NCI-H1092 treated with DMSO at 0.1 percent for 48 hours (cell line): ENCODE measurements at places on chromosomes 3 and 15.

- DNase-seq: no peak
Observed at GRCh38 chr15:24835301-24835700, 119.5 kb upstream of the SNRPN start.

DNA sequence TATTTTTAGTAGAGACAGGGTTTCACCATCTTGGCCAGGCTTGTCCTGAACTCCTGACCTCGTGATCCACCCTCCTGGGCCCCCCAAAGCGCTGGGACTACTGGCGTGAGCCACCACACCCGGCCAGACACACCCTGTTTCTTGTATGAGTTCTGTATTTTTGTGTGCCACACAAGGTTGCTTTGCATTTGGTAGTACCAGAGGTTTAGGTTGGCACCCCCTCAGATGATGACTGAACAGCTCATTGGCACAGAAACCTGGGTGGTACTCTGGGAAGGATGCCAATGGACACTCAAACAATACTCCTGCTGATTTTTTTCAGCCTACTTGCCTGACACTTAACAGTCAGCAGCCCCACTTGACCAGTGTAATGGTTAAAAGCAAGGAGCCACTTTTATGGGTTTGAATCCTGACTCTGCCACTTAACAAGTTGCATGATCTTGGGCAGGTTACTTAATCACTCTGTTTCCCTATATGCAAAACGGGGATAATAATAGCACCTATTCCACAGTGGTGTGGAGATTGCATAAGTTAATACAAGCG, 39.2 kb upstream of the BCL2A1 start:
- DNase-seq: peak; percentile 79

GRCh38 chr3:157368171-157368570, 68.5 kb upstream of the PTX3 start:
- DNase-seq: no peak

DNA sequence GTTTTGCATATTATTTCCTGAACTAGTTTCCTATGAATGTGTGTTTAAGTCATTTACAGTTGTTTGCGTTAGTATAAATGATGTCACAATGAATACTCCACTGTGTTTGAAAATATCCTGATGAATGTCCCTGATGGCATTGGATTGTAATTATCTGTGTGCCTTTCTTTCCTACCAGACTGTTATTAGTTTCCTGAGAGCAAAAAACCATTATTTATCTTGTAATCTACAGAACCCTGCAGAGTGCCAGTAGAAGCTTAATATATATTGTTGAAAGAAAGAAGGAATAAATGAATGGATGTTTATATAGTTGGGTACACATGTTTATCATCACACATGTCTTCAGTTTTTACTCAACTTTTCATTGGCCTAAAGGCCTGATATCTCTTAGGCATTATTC, 312.6 kb downstream of the AGBL1 start:
- DNase-seq: no peak

GRCh38 chr3:72081471-72082185, 296.7 kb upstream of the PROK2 start:
- DNase-seq: no peak

DNA sequence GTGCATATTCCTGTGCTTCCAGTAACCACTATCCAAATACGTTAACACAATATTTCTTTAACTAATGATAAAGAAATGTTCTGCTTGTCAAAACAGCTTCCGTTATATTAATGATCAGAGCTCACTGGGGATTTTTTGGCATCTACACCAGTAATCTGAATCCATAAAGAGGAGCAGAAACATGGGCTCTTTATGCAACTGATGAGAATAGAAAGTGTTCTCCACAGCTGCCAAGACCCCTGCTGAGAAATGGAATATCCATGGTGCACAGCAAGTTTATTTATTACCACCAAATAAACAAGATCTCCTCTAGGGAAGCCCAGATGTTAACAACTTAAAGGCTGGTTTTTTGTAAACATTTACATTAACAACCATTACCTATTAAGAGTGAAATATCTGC, 54.5 kb downstream of the ALDH1A2 start:
- DNase-seq: peak; percentile 1

- DNase-seq: no peak
Observed at GRCh38 chr15:36881516-36881915, 218.8 kb downstream of the MEIS2 start.

GRCh38 chr3:58521917-58522631, 14.9 kb downstream of the ACOX2 start:
- DNase-seq: no peak

- DNase-seq: peak; percentile 89
Observed at GRCh38 chr15:32677238-32677750, 35.8 kb downstream of the SCG5 start.

GRCh38 chr15:57356636-57357035, 19.7 kb upstream of the CGNL1 start:
- no peak for DNase-seq

DNA sequence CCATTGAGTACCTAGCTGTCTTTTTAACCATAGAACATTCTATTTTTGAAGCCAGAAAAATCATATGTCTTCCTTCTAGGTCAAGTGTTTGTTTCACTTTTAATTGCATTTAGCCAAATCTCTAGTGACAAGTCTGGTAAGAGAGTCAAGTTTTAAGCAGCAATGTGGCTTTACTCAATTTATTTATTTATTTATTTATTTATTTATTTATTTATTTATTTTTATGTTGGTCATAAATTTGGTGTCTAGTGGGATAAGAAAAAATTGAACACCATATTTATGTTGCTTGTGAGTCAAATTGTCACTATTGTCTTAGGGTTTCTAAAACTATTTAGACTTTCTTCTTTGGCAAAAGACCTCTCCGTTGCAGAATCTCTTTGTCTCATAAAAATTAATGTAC, 174.5 kb upstream of the BCHE start:
- DNase-seq: no peak

- no peak for DNase-seq
Observed at GRCh38 chr3:20537234-20537633, 351.2 kb upstream of the SGO1 start.

DNA sequence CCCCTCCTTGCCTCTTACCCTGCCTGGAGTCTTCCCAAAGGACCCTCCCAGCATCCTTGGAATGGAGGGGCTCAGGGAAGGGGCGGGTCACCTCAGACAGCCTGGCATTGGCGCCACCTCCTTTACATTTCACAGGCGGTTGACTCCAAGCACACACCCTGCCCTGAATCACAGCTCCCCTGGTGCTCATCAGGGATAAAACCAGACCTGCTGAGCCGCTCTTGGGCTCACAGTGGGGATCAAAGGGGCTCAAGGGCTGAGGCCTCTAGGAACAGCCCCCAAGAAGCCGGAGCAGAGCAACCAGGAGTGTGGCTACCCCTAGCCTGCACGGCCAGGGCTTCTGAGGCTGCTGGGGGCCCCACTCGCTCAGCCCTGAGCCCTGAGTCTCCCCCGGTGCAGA, 16.6 kb downstream of the LINGO1 start:
- no peak for DNase-seq

DNA sequence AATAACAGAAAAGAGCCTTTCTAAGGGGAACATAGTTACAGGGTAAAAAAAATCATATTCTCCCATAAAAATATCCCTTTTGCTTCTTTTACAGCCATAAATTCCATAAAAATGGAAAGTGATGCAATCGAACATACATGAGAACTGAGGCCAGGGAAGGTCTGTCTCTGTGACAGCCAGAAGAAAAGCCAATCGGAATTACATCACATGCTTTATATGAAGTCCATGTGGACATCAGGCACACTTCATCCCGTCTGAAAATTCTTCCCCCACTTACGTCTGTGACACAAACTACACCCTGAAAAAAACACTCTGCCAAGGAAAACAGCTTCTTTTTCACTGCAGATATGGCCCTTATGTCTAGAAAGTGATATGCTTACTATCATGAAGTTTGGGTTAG, 323.5 kb downstream of the ERC2 start:
- DNase-seq: no peak

DNA sequence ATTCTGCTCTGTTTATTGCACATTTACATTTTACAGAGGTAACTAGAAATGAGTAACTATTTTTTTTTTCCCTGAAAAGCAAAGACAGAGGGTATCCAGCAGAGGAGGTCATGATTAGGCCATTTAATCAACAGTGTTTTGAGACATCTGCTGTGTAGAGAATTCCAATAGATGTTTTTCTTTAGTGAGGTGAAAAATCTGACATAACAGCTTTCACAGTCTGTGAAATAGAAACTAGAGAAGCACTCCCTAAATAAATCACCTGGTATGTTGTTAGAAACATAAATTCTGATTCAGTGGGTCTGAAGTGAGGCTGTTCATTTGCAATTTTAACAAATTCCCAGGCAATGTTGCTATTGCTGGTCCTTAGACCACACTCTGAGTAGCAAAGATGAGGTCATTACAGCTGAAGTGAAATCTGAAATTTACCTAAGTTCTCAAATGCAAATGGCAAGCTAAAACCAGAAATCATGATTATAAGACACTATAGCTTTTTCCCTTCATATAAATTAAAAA, 329.2 kb upstream of the LRRC3B start:
- no peak for DNase-seq

DNA sequence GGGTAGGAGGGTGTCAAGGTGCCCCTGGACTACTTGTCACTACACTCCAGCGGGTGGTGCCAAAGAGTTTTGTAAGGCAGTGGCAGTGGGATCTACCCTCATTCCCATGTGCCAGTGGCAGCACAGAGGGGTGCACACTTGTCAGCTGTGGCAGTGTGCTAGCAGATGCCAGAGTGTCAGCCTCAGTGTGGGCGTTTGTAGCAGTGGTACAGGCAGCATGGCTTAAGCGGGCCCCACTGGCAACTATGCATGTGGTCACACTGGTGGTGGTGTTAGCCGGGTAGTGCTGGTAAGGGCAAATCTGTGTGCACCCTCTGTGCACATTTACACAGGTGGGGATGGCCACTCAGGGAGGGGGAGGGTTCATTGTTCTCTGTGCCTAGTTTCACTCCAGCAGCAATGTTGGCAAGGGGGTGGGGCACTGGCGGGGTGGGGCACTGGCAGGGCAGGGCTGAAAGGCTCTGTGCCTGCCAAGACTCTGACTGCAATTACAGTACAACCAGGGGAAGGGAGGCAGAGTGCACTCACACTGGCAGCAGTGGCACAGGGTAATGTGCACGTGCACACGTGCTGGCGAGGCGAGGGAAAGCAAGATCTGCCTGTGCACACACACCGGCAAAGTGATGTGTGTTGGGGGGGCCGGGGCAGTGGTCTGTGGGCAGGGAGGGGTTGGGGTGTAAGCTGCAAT, 31.8 kb downstream of the MYO9A start:
- no peak for DNase-seq

- DNase-seq: no peak
Observed at GRCh38 chr3:72724070-72724469, 124.2 kb downstream of the SHQ1 start.

GRCh38 chr3:140319739-140320138, 358.1 kb upstream of the TRIM42 start:
- DNase-seq: no peak

GRCh38 chr3:146241523-146242240, 9.2 kb downstream of the PLSCR4 start:
- DNase-seq: no peak

DNA sequence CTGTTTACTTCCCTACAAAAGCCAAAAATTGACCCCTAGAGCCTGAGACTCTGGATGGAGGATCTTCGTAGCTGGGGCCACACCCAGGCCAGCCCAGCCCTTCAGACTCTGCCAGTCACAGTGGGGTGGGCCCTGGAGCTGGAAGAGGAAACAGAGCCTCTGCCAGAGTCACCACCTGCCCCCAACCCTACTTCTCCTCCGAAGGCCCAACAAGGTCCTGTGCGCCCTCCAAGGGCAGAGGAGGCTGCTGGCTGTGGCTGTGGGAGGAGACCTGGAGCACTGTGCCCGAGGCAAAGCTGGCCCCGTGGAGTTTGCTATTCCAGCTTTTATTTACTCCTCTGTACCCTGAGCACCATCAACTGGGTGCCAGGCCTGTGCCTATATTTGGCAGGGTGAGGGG, 19.0 kb downstream of the CISH start:
- DNase-seq: no peak

DNA sequence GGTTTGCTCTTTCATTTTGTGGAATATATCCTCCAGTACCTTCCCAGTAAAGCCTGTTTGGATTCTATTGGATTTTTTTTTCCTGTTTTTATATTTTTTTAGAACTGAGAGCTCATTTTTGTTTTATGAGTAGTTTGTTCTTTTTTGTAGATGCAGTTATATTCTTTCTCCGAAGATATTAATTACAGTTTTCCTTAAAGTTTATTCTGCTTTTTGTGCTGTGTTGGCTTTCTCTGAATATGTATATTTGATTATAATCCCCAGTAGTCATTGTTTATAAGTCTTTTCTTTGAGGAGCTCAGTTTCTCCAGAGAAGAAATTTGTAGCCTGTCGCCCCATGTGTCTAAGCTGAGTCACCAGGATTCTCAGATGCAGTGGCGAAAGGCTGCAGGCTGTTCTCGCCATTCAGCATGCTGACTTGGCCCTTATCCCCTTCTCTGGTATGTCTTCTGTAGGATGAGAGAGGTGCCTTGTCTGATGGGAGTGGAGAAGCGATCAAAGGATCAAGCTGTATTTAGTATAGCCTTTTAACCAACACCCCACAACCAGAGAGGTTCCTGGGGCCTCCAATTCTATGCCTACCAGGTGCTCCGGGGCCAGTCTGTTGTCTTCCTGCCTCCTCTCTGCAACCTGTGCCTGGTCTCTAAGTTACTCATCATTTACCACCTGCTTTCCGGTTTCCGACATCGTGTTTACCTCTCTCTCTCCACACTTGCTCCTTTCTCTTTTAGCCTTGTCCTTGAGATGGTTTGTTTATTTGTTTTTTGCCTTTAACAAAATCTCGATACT, 31.7 kb upstream of the MFSD1 start:
- no peak for DNase-seq

DNA sequence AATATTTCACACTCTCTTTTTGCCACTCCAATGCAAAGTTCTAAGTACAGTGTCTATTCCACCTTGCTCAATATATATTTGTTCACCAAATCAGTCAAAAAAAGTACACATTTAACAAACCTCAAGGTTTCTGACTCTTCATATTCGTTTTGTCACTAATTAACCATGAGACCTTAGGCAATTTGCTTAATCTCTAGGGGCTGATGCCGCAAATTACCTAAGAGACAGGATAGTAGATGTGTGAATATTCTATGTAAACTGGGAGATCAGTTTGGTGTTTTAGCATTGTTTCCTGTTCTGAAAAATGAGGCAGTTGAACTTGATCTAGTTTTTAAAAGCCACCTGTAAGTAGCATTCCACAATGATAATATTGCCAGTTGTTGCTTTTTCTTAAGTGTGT, 182.5 kb upstream of the KCNH8 start:
- DNase-seq: no peak

GRCh38 chr3:112699436-112699978, 58.6 kb upstream of the CCDC80 start:
- no peak for DNase-seq

DNA sequence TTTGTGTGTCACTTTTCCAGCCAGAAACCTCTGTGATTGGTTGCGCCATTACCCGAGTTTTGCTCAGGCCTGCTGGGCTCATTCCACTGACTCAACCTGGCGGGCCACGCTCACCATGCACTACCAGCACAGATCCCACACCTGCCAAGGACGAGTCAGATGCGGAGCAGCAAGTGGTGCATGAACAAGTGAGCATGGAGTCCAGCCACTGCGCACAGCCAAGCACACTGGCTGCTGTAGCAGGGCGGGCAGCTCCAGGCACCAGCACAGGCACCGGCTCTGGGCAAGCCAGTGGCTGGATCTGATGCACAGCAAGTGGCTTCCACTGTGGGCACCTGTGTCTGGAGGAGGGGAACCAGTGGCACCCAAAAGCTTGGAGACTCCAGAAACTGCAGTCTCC, 110.4 kb downstream of the CBLB start:
- no peak for DNase-seq

GRCh38 chr3:152835601-152836102, 721 bp downstream of the P2RY1 start:
- no peak for DNase-seq

GRCh38 chr3:197023241-197023997, 6.2 kb downstream of the MELTF start:
- DNase-seq: peak; percentile 87
